ENCODE measurements at places on chromosomes 12 and 14.

GRCh38 chr14:100791348-100791735, 34.6 kb upstream of the MEG3 start:
- no peak for DNase-seq

DNA sequence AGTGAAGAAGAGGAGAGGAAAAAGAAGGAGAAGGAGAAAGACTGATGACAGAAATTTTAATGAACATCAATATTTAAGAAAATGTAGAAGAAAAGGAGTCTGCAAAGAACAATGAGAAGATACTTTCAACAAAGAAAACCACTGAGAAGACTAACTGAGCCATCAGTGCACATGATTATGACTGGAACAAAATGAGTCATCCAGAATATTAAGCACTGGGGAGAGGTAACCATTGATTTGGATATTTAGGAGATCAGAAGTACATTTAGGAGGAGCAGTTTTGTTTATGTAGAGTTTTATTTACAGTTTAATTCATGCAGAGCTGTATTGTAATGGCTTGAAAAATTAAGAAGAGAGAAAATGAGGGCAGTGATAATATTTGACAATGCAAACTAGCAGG, 159.1 kb downstream of the C12orf50 start:
- DNase-seq = no peak

- no peak for DNase-seq
Observed at GRCh38 chr14:51167587-51168214, 72.3 kb upstream of the TMX1 start.

DNA sequence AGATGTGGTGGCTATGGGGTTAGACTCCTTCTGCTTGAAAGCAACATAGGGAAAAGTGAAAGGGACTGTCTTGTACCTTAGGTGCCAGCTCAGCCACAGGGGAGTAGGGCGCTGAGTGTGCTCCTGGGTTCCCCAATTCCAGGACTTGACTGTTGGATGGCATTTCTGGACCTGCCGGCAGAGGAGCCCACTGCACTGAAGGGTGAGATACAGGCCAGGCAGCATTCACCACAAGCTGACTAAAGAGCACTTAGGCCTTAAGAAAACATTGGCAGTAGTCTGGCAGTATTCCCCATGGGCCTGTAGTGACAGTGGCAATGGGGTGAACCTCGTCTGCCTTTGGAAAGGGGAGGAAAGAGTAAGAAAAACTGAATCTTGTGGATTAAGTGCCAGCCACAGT, 67.1 kb upstream of the TMTC2 start:
- DNase-seq = no peak

DNA sequence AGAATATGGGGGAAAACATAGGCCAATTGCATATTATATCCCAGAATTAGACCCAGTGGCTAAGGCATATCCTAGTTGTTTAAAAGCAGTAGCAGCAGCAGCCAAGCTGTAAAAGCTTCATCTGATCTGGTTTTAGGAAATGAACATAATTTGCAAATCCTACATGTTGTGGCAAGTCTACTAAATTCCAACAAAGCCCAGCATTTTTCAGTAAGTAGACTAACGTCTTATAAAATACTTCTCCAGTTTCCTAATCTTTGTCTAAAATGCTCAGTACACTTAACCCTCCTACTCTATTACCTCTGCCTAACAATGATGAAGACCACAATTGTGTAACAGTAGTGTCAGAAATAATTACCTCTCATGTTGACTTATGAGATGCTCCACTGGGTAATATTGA, 70.9 kb upstream of the RERGL start:
- no peak for DNase-seq

GRCh38 chr12:15201056-15201455, 20.2 kb downstream of the RERG start:
- DNase-seq = no peak
